ENCODE measurements at places on chromosomes 16 and 17.

DNA sequence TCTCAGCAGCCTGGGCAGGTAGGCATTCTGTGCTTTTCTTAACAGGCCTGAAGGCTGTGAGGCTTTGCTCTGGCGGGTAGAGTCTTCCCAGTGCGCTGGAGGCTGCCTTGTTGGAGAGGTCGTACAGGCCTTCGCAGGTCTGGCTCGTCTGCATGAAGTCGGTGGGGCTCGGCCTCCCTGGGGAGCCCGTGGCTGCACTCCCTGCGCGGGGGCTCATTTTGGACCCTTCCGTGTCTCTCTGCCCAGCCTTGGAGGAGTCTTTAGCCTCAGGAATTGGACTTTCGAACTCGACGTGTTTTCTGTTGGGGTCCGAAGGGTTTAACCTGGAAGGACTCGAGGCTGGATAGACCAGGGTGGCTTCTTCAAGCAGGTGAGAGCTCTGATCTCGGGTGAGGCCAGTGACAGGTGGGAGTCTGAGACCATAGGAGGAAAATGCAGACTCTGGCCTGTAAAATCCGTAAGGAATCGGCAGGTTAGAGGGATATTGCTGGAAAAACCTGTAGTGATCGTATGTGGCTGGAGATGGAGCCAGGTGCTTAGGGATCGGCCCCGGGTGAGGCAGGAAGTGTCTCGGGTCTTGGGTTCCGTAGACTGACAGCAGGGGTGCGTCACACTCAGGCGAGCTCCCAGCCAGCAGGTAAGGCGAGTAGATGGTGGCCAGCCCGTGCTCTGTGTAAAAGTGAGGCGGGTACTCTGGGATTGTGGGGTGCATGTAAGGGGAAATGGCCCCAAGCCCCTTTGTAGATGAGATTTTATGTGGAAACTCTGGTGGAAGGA lies 8.6 kb downstream of the ZNF750 start:
- peaks cover 28% of the 10 kb centered on the region for H3K36me3 ChIP-seq
- H3K27ac ChIP-seq, result no peak overlapping the region
- no peak overlapping the region for H3K4me3 ChIP-seq
- H3K4me1 ChIP-seq, result peaks cover 6% of the 10 kb centered on the region
- peaks cover 5% of the 10 kb centered on the region for H3K27me3 ChIP-seq
- DNase-seq, result no peak

DNA sequence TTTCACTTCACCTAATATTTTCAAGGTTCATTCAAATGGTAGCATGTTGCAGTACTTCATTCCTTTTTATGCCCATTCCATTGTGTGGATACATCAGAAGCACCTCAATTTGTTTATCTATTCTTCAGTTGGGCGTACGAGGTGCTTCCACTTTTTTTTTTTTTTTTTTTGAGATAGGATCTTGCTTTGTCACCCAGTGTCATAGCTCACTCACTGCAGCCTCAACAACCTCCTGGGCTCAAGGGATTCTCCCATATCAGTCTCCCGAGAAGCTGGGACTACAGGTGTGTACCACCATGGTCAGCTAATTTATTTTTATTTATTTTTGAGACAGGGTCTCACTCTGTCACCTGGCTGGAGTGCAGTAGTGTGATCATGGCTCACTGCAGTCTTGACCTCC lies 22.5 kb upstream of the SPNS3 start:
- H3K4me3 ChIP-seq, result no peak overlapping the region
- no peaks in the 10 kb centered on the region for H3K4me1 ChIP-seq
- no peaks in the 10 kb centered on the region for H3K36me3 ChIP-seq
- no peak overlapping the region for H3K27ac ChIP-seq
- no peak for DNase-seq

GRCh38 chr16:62036101-62036801 lies at the start of gene CDH8:
TSS of gene CDH8 (minus strand) at chr16:62036438. CDS start at chr16:62021403, 15,035 bp downstream.
- H3K4me1 ChIP-seq, result peaks cover 10% of the 10 kb centered on the region
- H3K27me3 ChIP-seq, result peaks cover 15% of the 10 kb centered on the region
- H3K36me3 ChIP-seq, result no peaks in the 10 kb centered on the region
- peak within 1 kb of the TSS; percentile 84 for H3K4me3 ChIP-seq
- DNase-seq, result peak; percentile 56

GRCh38 chr16:77951788-77952187 lies 70.6 kb upstream of the CLEC3A start:
- DNase-seq, result no peak
- no peak overlapping the region for H3K27ac ChIP-seq
- no peak overlapping the region for H3K4me3 ChIP-seq
- H3K27me3 ChIP-seq, result peaks cover 3% of the 10 kb centered on the region

DNA sequence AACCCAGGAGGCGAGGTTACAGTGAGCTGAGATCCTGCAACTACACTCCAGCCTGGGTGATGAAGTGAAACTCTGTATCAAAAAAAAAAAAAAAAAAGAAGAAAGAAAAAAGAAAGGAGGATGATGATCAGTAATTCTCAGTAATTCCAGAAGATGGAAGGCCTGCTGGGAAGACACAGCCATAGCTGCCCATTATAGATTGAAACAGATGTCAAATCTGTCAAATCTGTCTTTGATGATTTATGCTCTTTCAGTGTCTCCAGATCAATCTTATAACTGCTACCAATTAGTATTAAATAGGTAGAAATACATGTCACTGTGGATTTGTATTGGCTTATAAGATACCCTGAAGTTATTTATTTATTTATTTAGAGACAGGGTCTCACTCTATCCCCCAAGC lies 42.9 kb upstream of the CPPED1 start:
- H3K27me3 ChIP-seq, result no peaks in the 10 kb centered on the region
- H3K27ac ChIP-seq, result no peak overlapping the region
- no peak overlapping the region for H3K4me3 ChIP-seq
- H3K36me3 ChIP-seq, result no peaks in the 10 kb centered on the region
- no peak for DNase-seq

GRCh38 chr17:70099294-70099693 lies 24.3 kb downstream of the KCNJ16 start:
- H3K27me3 ChIP-seq, result peaks cover 4% of the 10 kb centered on the region
- peaks cover 21% of the 10 kb centered on the region for H3K4me1 ChIP-seq
- no peak for DNase-seq

DNA sequence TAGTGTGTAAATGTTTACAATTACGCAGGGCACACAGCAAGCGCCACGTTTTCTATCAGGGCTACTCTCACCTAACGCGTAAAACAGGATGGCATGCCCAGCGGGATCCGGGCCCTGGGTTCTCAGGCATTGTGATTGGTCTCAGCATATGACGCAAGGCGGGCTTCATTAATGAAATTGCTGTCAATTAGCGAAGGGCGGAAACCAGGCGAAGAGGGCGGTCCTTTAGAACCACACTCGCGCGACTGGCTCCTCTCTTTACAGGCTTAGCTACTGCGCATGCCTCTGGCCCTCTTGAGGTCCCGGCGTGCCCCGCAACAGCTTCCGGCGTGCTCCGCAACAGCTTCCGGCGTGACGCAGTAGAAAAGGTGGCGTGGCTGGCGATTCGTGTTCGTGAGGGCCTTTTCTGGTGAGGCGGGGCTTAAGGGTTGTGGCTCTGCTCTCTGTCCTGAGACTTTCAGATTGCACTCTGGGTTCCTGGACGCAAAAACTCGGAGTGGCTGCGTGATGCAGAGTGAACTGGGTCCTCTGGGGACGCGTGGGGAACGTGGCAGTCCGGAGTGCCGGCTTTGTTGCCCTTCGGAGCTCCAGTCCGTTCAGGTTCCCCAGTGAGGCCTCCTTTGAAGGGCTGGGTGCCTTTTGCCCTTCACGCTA lies 9.2 kb downstream of the OR2C1 start:
- DNase-seq, result no peak
- H3K4me3 ChIP-seq, result no peak overlapping the region
- H3K27ac ChIP-seq, result no peak overlapping the region
- H3K36me3 ChIP-seq, result peaks cover 3% of the 10 kb centered on the region
- H3K27me3 ChIP-seq, result no peaks in the 10 kb centered on the region

DNA sequence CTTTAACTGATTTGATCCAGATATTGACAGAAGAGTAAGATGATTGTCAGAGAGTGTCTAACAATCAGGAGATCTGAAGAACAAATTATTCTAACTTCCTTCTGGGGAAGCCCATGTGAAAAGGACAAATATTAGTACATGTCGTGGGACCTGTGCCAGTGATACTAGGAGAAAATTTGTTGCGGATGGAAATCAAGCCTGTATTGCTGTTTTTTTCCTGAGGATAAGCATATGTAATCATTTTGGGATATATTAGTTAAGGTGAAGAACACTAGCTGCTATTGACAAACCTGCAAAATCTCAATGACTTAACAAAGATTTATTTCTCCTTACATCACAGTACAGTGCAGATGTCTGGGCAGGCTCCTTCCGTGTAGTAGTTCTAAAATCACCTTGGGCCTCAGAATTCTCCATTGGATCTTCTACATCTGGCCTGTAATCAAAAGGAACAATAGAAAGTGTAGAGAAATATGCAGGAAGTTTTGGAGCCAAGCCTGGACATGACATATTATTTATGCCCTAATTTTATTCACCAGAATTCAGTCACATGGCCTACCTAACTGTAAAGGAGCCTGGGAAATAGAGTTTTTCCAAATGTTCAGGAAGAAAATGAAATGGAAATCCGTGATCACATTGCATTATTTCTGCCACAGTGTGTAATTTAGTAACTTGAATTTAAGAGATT lies 58.3 kb downstream of the CYB561 start:
- H3K4me1 ChIP-seq, result peaks cover 2% of the 10 kb centered on the region
- peaks cover 3% of the 10 kb centered on the region for H3K27me3 ChIP-seq
- DNase-seq, result no peak
- no peak overlapping the region for H3K4me3 ChIP-seq
- peak overlapping the region; percentile 4 for H3K27ac ChIP-seq
- H3K36me3 ChIP-seq, result peaks cover 24% of the 10 kb centered on the region

DNA sequence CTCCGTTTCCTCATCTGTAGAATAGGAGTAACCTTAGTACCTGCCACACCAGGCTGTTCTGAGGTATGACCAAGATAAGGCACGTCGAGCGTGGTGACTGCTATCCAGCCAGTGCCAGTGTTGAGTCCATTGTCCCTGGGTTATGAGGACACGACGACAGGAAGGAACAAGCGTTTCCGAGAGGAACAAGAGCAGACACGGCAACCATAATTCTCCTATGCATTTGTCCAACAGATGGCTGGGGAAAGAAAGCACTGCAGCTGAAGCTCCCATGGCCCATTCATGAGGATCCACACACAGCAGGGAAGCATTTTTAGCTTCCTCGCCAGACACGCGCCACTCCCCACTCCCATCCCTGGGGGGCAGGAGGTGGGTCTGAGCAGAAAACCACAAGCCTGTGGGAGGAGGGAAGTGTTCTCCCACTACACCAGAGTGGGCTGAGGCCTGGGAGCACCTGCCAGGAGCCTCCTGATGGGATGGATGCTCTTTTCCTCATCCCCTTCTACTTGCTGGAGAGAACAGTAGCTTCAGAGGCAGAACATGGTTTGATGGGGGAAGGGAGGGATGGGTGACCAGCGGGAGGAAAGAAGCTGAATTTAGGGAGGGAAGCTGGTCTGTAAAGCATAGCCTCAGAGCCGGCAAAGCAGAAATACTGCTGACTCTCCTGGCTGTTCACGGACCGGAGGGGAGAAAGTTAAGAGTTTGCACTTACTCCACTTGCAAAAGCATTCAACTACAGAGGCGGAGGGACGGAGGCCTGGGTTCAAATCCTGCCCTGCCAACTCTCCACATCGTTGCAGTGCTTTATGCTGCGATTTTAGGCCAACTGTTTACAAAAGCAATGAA lies 2.7 kb downstream of the COTL1 start:
- H3K27me3 ChIP-seq, result peaks cover 15% of the 10 kb centered on the region
- H3K36me3 ChIP-seq, result peaks cover 21% of the 10 kb centered on the region
- H3K27ac ChIP-seq, result no peak overlapping the region
- H3K4me1 ChIP-seq, result peaks cover 34% of the 10 kb centered on the region
- peak overlapping the region; percentile 29 for H3K4me3 ChIP-seq
- DNase-seq, result no peak

DNA sequence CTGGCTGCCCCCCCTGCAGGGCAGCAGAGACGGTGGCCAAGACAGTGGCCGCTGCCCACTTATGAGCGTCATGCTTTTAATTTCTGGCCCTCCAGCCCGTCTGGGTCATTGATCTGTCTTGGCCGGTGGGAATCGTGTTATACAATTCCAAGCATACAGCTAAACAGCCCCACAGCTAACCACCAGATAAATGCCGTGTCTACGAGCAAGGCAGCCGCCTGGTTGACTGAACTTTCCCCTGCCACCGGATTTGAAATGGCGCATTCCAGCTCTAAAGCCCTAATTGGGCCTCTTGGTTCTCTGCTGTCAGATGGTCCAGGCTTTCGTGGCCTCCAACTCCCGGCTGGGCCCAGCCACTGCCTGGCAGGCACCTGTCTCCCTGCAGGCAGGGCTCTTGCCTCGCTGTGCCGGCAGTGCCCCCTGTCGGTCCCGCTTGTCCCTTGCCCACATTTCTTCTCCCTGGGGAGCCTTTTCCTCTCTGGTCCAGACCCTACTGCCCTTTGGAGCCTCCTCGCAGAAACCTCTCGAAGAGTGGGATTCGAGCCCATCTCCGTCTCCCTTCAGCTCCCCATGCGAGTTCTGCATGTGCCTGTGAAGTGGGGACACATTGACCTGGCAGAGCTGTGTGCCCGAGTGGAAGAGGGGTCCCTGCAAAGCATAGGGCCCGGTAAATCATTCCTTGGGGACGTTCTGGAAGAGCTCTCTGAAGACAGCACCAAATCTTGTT lies 1.8 kb upstream of the RBFOX3 start:
- peaks cover 2% of the 10 kb centered on the region for H3K4me1 ChIP-seq
- H3K27ac ChIP-seq, result no peak overlapping the region

- H3K4me1 ChIP-seq, result peaks cover 10% of the 10 kb centered on the region
- H3K27me3 ChIP-seq, result peaks cover 33% of the 10 kb centered on the region
- H3K36me3 ChIP-seq, result no peaks in the 10 kb centered on the region
- no peak for DNase-seq
- no peak overlapping the region for H3K4me3 ChIP-seq
Measured at GRCh38 chr17:38669520-38669919, 5.2 kb downstream of the EPOP start.

DNA sequence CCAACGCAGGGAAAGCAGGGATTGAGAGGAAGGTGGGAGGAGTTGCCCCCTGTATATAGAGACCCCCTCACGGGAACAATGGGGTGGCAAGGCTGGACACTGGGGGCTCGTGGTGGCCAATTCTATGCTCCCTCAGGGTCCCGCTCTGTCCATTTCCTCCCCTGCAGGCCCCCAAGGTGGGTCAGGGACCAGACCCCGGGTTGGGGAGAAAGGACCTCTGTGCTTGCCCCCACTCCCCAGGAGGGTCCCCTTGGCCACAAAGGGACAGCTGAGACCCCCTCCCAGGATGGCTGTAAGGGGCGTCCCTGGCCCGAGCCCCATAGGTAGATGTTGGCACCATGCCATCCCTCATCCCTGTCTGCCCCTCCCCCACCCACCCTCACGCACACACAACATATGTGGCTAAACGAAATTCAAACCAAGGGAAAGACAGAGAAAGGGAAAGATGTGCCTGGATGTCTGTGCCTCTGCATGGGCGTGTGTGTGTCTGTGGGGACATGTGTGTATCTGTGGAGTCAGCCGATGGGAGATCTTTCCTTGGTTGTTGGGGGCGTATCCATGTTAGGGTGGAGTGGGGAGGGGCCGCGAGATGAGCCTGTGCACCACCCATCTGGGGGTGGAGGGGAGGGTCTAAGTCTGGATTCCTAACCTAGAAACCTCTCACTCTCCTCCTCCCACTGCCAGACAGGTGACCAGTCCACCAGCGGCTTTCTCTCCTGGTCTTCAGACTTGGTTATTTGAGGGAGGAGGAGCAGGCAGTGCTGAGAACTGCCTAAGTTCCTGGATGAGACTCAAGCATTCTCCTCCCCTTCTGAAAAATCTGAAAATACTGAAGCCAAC lies 642 bp upstream of the NEUROD2 start:
- no peak overlapping the region for H3K27ac ChIP-seq
- H3K36me3 ChIP-seq, result peaks cover 3% of the 10 kb centered on the region
- H3K27me3 ChIP-seq, result peaks cover 16% of the 10 kb centered on the region
- DNase-seq, result no peak

- no peak for DNase-seq
- peaks cover 4% of the 10 kb centered on the region for H3K36me3 ChIP-seq
- H3K4me3 ChIP-seq, result peak overlapping the region; percentile 88
- H3K4me1 ChIP-seq, result peaks cover 19% of the 10 kb centered on the region
- no peaks in the 10 kb centered on the region for H3K27me3 ChIP-seq
- peak overlapping the region; percentile 73 for H3K27ac ChIP-seq
Measured at GRCh38 chr16:53209429-53209828, 154.6 kb downstream of the CHD9 start.

All from endothelial cell (in vitro differentiated cells).